ENCODE measurements at places on chromosomes 12 and 14.

DNA sequence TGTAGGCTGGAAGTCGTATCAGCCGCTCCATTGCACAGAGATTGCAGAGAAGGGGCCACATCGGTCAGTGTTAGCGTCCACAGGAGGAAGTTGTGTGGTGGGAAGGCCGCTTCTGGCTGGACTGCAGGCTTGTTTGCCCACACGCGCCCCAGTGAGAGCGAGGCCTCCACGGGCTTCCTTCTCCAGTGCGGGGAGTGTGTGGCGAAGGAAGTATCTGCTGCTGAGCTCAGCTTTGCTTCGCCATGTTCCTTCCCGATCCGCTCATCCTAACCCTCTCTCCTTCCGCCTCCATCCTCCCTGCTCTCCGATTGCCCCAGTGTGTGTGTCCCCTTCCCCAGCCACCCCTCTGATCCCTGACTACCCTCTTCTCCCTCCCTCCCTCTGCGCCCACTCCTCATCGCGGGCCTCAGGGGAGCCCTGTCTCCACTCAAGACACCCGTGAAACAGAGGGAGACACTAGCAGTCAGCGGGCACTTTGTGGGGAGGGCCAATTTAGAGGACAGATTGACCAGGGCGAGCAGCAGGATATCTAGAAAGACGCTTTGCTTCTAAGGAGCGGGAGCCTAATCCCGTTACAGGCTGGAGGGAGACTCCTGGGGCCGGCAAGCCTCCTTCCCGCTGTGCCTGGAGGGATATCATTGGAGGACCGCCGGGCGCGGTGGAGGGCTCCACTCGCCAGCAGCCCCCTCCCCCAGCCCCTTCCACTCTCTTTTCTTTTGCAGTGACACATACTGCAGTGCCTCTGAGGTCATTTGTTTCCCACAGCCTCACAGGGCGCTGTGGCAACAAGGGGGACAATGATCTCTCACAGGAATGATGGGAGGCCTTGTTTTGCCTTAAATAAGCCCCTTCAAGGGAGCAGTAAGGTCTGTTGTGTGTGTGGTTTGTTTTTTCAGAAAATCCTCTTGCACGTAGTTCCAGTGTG, 428.8 kb downstream of the ZFP36L1 start:
- no peak for DNase-seq

DNA sequence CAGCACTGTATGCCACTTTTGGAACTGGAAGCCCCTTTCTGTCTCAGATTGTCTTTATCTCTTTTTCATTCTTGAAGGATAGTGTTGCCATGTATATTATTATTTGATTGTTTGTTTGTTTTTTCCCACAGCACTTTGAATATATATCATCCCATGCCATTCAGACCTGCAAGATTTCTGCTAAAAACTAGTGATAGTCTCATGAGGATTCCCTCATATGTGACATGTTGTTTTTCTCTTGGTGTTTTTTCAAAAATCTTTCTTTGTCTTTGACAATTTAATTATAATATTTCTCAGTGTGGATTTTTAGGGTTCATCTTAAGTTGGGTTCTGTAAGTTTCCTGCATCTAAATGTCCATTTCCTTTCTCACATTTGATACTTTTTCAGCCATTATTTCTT, 36.8 kb upstream of the SCAF11 start:
- no peak for DNase-seq

- DNase-seq, result no peak
Measured at GRCh38 chr14:52690983-52691760, 4.2 kb downstream of the ERO1A start.

DNA sequence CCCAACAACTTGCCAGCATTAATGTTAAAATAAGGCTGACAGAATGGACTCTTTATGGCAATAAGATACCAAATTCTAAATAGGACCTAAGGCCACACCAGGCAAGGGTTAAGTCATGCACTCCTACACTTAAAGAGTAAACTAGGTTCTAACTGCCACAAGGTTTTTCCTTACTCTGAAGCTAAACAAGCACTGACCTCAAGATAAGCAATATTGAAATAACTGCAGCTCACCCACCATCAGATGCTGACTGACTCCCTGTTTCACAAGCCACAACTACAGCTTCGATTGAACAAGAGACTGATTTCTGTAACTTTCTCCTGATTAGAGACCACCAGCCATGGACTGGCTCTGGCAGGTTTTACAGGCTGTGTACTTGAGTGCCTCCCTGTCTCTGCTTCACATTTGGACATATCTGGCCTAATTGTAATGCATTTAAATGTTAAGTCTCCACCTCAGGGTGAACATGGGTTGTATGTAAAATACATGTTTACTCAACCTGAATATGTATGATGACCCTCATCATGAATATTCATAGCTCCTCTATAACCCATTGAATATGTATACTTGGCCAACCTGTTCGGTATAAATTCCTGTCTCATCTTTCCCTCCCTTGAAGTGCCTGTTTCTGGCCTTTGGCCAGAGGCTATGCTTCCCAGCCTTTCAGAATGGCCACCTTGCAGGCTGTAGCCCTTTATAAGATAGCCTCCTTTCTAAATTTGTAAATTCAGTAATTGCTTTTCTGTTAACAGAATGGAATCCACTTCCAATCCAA, 70.5 kb upstream of the DAAM1 start:
- DNase-seq, result no peak

GRCh38 chr14:67418401-67419191, 6.6 kb upstream of the PLEK2 start:
- no peak for DNase-seq

DNA sequence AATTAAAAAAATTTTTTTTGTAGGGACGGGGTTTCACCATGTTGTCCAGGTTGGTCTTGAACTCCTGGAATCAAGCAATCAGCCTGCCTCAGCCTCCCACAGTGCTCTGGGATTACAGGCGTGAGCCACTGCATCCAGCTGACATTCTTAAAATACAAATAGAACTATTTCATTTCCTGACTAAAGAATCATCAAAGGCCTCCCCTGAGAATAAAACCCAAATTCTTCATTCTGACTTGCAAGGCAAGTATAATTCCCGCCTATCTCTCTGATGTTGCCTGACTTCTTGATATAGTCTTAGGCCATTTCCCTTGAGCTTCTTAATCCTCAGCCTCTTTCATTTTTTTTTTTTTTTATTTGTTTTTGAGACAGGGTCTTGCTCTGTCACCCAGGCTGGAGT, 4.4 kb upstream of the BICD1 start:
- DNase-seq, result no peak

DNA sequence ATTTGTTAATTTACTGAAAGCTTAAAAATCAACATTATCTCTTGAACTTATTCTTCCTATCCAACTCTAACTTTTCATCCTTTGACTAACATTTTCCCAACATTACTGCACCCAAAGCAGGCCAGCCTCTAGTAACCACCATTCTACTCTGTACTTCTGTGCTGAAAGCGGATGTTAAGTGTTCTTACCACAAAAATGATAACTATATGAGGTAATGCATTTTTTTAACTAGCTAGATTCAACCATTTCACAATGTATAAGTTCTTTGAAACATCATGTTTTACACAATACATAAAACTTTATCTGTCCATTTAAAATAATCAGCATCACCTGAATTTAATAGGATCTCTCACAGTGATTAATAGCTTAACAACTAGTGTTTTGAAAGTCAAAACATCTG, 468.5 kb upstream of the MGAT4C start:
- DNase-seq, result no peak

- DNase-seq, result no peak
Measured at GRCh38 chr14:69615121-69615495, 3.7 kb downstream of the SUSD6 start.

- no peak for DNase-seq
Measured at GRCh38 chr12:76871742-76872141, 7.1 kb downstream of the CSRP2 start.

DNA sequence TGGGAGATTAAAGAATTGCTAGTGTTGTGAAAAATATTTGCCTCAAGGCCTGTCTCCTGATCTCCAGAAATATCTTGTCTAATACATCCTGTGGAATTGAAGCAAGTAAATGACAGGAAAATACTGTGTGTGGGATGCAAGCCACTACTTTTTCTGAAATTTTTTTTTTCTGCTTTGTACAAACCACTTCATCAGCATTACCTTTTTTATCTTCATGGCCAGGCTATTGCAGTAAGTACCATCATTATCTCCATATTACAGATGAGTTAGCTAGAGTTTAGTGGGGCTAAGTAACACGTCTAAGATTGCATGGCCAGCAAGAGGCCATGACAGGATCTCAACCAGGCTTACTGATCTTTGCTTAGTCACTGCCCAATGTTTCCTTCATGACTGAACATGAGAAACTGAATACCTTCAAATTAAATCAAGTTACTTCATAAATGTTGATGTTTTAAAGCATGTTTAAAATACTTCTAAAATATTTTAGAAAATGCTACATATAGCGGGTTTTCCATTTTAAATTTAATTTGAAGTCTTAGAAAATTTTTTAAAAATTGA, 273.7 kb downstream of the SLC6A15 start:
- no peak for DNase-seq

GRCh38 chr12:14691560-14691959, 4.8 kb downstream of the GUCY2C start:
- DNase-seq, result no peak
